ENCODE measurements at places on chromosomes 1 and 21. TPM values are rescaled to one million over a fixed set of nuclear protein-coding genes. Genes with fewer than 3 reads are reported as not detected.

Gene DNAJC6
- 6.7 TPM for total RNA-seq

Gene JAM2
- 12.1 TPM for total RNA-seq

Gene NGF
- 2.2 TPM for total RNA-seq

Gene CYP4Z1
- 0.93 TPM for total RNA-seq

Gene KMO
- total RNA-seq = 7.8 TPM

Gene HCRTR1
- 0.35 TPM for total RNA-seq

Gene PERM1
- 5.4 TPM for total RNA-seq

Gene OPTC
- not detected for total RNA-seq

Gene AMY1C
- not detected for total RNA-seq

Gene OR2T29
- total RNA-seq = not detected

Gene CCDC185
- not detected for total RNA-seq

Gene LGALS8
- 95.3 TPM for total RNA-seq

Gene SMIM1
- total RNA-seq = 12.1 TPM

Gene AMIGO1
- total RNA-seq = 7.6 TPM

Gene OR2M4
- total RNA-seq = not detected

Gene THEM5
- total RNA-seq = 0.41 TPM

Gene LCE1F
- not detected for total RNA-seq

Gene GBP5
- total RNA-seq = 0.53 TPM

Gene SMYD3
- 44.6 TPM for total RNA-seq

Gene RGS4
- total RNA-seq = 4.5 TPM

Gene ACTN2
- total RNA-seq = 157 TPM

Gene RAB25
- 34.3 TPM for total RNA-seq

Gene NPPB
- not detected for total RNA-seq

Gene NASP
- total RNA-seq = 97.0 TPM

Gene TNFSF4
- 1.8 TPM for total RNA-seq

Gene DMRTA2
- not detected for total RNA-seq

Gene FCRL5
- 0.23 TPM for total RNA-seq

Gene LZIC
- 38.4 TPM for total RNA-seq

Gene TFF2
- total RNA-seq = not detected

Gene PODN
- 6.5 TPM for total RNA-seq

Gene CFHR5
- not detected for total RNA-seq

Gene CD247
- 1.3 TPM for total RNA-seq

Gene NBPF6
- total RNA-seq = not detected

Gene GOLT1A
- 2.6 TPM for total RNA-seq

Gene C1QTNF12
- 5.3 TPM for total RNA-seq

Gene S100A2
- total RNA-seq = 5.3 TPM

Gene IFFO2
- 16.8 TPM for total RNA-seq

Gene HPDL
- total RNA-seq = 5.8 TPM

Gene SMCP
- not detected for total RNA-seq

Gene GJA5
- total RNA-seq = 25.6 TPM

Gene OR2L2
- 0.06 TPM for total RNA-seq

Gene INAVA
- total RNA-seq = 22.5 TPM

Gene RAB3B
- 3.7 TPM for total RNA-seq

Gene IL22RA1
- 2.0 TPM for total RNA-seq

Gene S100A5
- 0.82 TPM for total RNA-seq

Gene C1orf115
- total RNA-seq = 15.6 TPM

Gene HECTD3
- total RNA-seq = 18.2 TPM

Gene RPE65
- total RNA-seq = not detected

Gene DEPDC1
- 6.7 TPM for total RNA-seq

Gene PAQR6
- total RNA-seq = 1.9 TPM

Gene SPOCD1
- 0.76 TPM for total RNA-seq

Gene LENEP
- not detected for total RNA-seq

Gene MYOM3
- 142 TPM for total RNA-seq
